Head of caudate nucleus (tissue), 42 donors: ENCODE measurements at places on chromosomes 2 and 18.
A peak's percentile ranks its signal among the peaks of the same experiment; 100 is the strongest.

GRCh38 chr2:207830778-207831438 is 61.2 kb upstream of the FZD5 start:
- DNase-seq: no peak

GRCh38 chr2:3738454-3738853 is 35.1 kb downstream of the DCDC2C start:
- DNase-seq: no peak

GRCh38 chr2:155747531-155747930 is 585.0 kb downstream of the NR4A2 start:
- DNase-seq: no peak

DNA sequence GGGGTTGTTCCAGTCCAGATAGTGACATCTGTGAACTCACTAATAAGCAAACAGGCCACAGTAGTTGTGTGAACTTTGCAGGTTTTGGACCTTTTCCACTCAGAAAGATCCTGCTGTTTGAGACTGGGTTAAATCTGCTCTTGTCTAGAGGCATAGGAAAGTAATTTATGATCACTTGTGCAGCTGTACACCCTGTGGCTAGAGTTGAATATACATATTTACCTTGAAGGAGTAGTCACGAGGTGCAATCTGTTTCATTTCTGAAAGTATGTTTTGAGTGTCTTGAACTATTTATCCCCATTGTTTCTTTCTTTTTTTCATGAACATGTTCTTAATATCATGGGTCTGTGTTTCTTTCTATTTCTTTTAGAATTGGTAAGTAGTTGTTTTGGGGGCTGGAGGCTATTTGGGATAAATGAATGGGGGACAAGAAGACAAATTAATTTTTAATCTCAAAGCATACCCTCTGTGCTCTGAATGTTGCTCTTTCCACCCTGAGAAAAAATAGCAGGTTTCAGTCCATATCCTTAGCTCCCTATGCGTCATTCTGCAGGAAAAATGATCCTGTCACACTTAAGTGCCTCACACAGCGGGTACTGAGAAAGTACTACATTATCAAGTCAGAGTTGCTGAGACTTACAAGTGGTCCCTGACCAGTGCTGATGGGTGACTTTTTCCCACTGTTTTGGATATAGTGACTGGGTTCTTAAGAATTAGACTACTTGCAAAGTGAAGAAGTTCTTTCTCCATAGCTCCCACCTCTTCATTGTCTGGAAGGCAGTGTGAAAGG is 28.2 kb downstream of the DCC start:
- DNase-seq: no peak

- DNase-seq: no peak
Observed at GRCh38 chr18:22765896-22766295, 167.2 kb upstream of the RBBP8 start.

DNA sequence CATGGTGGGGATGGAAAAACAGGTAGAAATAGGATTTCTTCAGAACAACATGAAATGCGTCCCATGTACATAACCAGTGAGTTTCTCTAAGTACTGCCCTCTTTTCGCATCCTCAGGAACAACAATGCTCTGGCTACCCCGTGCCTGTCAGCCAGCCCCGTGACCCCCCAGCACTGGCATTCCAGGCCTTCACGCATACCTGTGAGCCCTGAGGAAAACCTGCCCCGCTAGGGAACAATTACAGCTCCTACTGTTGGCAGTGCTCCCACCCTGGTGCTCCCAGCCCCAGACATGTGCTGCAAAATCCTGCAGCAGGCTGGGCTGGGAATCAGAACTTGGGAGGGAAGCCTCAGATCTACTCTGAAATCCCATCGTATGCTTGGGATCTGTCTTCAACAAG is 9.1 kb downstream of the SMAD7 start:
- peak; percentile 5 for DNase-seq

DNA sequence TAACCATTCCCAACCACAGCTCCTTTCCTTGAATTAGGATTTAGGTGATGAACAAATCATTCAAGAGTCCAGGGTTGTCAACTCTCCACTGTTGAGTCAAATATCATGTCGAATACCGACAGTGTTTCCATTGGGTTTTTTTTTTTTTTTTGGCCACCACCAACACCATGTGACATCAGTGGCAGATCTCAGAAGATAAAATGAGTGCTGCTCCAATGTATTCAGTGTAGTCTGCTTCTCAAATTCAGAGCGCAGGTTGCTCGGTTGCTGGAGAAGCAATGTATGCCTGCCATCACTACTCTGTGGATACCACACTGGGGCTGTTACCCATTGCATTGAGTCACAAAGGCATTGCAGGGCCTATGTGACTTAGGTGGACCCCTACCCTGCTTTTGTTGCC is 10.8 kb upstream of the ATL2 start:
- no peak for DNase-seq

DNA sequence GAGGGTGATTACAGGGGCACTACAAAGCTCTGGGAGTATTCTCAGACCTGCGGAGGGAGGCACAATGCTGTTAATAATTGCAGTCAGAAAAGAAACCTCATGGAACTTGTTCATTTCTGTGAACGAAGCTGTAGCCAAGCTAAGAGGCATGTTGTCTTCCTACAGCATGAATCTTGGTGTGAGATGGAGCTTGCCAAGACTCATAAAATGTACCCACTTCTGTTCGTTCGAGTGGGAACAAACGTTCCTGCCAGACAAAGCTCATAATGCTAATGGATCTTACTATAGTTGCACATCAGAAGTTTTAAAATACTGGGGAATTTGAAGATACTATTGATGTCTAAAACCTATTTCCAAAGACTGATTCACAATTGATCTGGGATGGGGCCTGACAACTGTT is 489.1 kb downstream of the ZEB2 start:
- DNase-seq: no peak

DNA sequence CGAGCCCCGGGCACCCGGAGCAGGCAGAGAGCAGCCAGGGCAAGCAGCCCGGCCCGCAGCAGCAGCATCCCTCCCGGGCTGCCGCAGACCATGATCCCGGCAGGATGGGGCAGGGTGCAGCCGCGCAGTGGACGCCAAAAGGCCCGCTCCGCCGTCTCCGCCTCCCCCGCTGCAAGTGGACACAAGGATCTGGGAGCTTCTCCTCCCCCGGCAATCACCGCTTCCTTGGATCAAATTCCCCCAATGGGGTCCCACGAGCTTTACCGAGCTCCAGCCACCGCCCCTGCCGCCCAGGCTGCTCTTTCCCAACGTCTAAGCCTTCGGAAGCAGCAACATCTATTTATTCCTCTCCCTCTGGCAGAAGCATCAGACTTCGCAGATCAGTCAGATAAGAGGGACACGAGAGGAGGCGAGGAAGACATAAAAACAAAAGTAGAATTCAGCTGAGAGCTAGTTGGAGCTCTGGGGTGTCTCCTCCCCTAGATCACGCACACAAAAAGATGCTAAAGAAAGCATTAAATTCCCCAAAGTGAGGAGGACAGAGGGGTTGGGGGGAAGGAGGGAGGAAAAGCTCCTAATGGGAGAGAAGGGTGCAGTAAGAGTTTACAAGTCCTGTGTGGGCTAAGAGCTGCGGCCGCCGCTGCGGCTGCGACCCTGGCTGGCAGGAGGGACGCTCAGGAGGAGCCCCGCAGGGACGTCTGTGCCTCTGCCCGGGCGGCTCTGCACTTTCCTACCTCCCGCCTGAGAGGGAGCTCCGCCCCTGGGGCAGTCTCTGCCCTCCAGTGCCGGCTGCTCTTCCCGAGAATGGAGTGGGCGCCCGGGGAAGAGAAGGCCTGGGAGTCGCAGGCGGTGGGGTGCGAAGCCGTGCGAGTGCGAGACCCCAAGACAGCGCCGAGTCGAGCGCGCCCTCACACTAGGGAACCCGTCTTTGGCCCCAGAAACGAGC is at the start of gene FRZB:
FRZB (minus strand) TSS at position 177 of the 946 bp plus-strand sequence; CDS start at position 92, 85 bp downstream.
- peak; percentile 38 for DNase-seq

DNA sequence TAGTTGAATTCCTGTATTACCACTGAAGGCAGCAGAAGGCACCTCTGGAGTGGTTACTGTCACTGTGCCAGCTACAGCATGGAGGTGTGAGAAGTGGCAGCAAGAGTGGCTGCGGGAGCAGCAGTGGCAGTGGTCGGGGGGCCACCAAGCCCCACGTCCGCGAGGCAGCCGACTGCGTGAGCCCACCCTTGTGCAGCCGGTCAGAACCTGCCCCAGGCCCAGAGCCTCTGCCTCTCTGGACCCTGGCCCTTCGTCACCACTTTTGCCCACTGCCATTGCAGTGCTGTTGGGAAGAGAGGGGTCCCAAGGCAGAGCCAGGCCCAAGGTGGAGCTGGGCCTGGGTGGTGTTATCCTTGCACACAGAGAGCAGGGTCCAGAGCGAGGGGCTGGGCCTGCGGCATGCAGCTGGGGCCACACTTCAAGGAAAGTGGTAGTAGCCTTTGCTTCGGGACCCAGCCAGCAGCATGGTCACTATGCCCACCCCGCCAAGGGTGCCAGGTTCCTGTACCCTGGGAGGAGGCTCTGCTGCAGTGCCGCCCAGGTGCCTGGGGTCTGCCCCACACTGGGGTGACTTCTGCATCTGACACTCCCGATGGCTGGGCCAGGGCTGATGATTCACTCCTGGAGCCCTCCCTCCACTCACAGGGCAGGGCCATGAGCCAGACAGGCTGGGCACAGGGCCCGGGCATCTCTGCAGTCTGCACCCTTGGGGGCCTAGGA is 450.1 kb upstream of the LRATD1 start:
- DNase-seq: no peak

DNA sequence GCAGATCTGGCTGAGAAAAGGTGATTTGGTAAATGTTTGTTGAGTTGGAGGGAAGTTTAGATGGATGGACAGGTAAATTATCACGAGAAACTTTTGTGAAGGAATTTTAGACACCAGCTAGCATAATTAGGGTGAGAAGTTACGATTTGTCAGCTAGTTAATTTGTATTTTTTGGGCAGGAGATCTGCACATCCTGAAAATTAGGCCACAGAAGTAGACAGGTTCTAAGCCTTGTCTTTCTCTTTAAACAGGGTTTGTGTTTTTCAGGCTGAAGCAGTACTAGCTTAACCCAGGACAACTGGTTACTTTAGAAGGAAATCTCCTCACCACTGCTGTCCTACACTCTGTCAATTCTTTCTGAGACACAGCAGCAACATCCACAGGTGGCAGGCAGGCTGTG is 49.1 kb downstream of the DDX1 start:
- DNase-seq: no peak

DNA sequence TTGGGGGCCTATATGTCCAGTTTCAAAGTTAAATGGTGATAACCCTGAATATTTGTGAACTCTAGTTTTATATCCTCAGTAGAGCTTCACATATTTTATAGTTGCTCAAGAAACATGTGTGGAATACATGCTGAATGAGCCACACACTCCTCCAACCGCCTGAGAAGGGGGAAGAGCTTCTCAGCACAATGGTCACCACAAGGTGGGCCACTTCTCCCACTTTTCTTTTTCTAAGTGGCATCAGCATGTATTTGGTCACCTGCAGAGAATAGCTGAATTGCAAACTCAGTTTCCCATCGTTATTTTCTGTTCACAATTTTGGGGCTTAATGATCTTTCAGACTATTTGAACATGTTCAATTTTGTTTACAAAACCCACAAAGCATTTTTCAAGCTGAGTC is 340.5 kb downstream of the PARD3B start:
- DNase-seq: no peak

DNA sequence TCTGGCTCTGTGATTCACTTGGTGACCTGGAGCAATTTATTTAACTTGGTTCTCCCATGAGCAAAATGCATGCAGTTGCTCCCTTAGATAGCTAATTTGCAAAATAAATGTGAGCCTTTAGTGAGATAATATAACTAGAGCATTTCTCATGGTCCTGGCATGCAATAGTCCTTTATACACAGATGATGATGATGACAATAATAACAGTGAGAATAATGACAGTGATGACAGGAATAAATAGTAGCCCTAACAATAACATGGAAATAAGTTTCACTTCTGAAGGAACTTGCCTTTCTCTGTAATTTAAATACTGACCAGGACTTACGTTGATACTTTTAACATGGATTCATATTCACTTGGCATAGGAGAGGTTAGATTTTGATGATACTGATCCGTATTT is 49.2 kb downstream of the LPIN1 start:
- DNase-seq: no peak

DNA sequence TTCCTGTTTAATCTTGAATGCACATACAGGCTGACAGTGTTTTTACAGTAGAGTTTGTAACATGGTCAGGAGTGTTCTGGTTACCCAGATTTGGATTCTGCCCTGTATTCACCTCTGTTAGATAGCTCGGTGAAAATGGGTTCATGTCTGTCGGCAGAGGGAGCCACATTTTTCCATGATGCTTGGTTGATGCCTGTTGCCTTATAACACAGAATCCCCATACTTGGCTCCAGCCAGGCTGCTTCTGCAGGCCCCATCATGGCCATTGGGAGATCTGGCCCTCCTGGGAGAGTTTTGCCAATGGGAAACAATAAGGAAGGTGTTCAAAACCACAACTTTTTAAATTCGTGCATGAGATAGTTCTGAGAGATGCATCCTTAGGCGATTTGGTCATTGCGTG is 78.1 kb downstream of the WDSUB1 start:
- DNase-seq: no peak

- no peak for DNase-seq
Observed at GRCh38 chr2:180367815-180368214, 360.7 kb upstream of the CWC22 start.

DNA sequence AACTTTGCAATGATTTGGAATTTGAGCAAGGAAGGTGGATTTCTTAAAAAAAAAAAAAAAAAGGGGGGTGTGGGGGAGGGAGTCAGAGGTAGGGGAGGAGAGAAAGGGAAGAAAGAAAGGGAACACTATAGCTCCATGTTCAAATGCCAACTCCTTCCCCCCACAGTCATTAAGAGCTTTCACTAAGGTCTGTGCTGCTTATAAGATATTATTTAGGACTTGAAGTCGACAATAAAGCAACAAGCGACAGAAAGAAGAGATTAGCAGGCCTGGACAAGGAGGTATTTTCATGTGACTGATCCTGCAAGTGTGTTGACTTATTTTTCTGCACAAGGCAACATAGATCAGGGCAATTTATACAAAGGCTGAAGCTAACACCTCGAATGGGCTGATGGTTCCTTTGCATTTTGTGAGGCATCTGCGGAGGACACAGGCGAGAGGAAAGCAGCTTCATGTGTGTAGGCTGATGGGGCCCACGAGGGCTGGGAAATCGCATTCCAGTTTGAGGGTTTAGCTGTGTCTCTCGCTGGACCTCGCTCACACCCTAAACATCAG is 382.0 kb downstream of the SOX11 start:
- DNase-seq: no peak

GRCh38 chr2:97910403-97911205 is 85.1 kb downstream of the TMEM131 start:
- DNase-seq: no peak

DNA sequence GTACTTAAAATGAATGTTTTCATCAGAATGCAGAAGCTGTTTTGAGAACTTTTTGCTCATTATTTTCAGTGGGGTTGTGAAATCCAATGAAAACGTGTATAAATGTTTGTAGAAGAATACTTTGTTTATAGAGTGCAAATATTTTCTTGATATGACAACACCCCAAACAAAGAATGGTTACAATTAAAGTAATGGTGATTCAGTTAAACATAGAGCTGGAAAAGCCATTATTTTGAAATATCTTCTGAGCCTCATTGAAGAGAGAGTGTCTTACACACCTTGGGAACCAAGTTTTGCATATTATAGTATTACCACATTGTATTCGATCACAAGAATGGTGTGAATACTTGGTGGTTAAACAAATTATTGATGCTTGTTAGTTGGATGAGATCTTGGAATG is 48.7 kb downstream of the SPTBN1 start:
- DNase-seq: no peak

- DNase-seq: peak; percentile 31
Observed at GRCh38 chr2:164538240-164538866, 82.9 kb downstream of the GRB14 start.
